Caco-2 (cell line): ENCODE measurements at places on chromosomes 7 and 10. TPM values are rescaled to one million over a fixed set of nuclear protein-coding genes. Genes with fewer than 3 reads are reported as not detected.
A peak's percentile ranks its signal among the peaks of the same experiment; 100 is the strongest.

MAT1A gene
- 3.2 and 3.4 TPM in 2 replicates for total RNA-seq

PTTG1IP2 gene
- total RNA-seq: not detected in 2 replicates

- no peaks in the 10 kb centered on the region for H3K27me3 ChIP-seq
- H3K4me3 ChIP-seq: no peak overlapping the region
- H3K27ac ChIP-seq: no peak overlapping the region
- DNase-seq: no peak
- H3K36me3 ChIP-seq: no peaks in the 10 kb centered on the region
Observed at GRCh38 chr10:35780970-35781642, 139.0 kb upstream of the FZD8 start.

UFSP1 gene
- 4.6 and 5.3 TPM in 2 replicates for total RNA-seq

PRKRIP1 gene
- 34.2 and 35.2 TPM in 2 replicates for total RNA-seq

OGA gene
- total RNA-seq: 76.9 and 84.3 TPM in 2 replicates

GRCh38 chr10:24133835-24134234, 75.1 kb upstream of the KIAA1217 start:
- H3K4me3 ChIP-seq: no peak overlapping the region
- no peaks in the 10 kb centered on the region for H3K36me3 ChIP-seq
- H3K4me1 ChIP-seq: no peaks in the 10 kb centered on the region
- no peak overlapping the region for H3K27ac ChIP-seq

- no peak for DNase-seq
- H3K27ac ChIP-seq: no peak overlapping the region
- H3K36me3 ChIP-seq: no peaks in the 10 kb centered on the region
- H3K27me3 ChIP-seq: peaks cover 2% of the 10 kb centered on the region
- no peak overlapping the region for H3K4me3 ChIP-seq
Observed at GRCh38 chr7:132553031-132553430, 23.2 kb downstream of the PLXNA4 start.

- H3K4me3 ChIP-seq: no peak overlapping the region
- DNase-seq: peak; percentile 68
- no peaks in the 10 kb centered on the region for H3K27me3 ChIP-seq
- peak overlapping the region; percentile 92 for H3K27ac ChIP-seq
Observed at GRCh38 chr10:121579656-121580055, 18.6 kb downstream of the FGFR2 start.

DNA sequence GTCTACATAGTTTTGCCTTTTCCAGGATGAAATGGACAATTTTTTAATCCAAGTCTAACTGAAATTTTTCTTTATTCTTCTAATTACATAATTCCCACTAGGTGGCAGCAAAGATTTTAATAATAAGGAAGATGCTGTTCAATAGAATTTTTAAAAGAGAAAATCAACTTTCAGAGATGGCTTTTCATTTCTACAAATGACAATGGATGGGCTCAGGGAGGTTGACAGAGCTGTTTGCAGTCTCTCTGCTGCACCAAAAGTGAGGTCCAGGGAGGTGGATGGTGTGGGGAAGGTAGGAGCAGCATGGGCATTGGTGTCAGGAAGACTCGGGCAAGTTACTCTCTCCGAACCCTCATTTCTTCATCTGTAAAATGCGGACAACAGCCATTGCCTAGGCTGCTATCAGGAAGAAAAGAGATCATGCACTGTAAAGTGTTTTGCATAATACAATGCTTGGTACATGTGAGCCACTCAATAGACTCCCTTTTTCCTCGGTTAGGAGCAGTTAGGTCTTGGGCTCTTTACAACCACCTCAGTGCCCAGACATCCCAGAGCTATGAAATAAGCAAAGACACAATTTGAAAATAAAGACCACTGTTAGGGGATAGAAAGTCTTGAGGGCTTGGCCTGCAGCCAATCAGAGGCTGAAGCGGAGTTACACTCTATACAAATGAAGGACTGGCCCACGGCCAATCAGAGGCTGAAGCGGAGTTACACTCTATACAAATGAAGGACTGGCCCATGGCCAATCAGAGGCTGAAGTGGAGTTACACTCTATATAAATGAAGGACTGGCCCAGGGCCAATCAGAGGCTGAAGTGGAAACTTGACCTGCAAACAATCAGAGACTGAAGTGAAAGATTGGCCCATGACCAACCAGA, 107.1 kb downstream of the ABLIM1 start:
- H3K4me3 ChIP-seq: no peak overlapping the region
- DNase-seq: no peak
- H3K27ac ChIP-seq: no peak overlapping the region
- no peaks in the 10 kb centered on the region for H3K36me3 ChIP-seq
- no peaks in the 10 kb centered on the region for H3K27me3 ChIP-seq
- no peaks in the 10 kb centered on the region for H3K4me1 ChIP-seq

DYNC1I1 gene
- 6.8 and 8.3 TPM in 2 replicates for total RNA-seq

TTYH3 gene
- total RNA-seq: 57.3 and 58.6 TPM in 2 replicates

- no peaks in the 10 kb centered on the region for H3K36me3 ChIP-seq
- no peaks in the 10 kb centered on the region for H3K27me3 ChIP-seq
- H3K27ac ChIP-seq: no peak overlapping the region
- no peak overlapping the region for H3K4me3 ChIP-seq
- DNase-seq: no peak
Observed at GRCh38 chr10:49558190-49558589, 19.3 kb upstream of the ERCC6 start.

- no peak overlapping the region for H3K4me3 ChIP-seq
- no peak overlapping the region for H3K27ac ChIP-seq
- no peaks in the 10 kb centered on the region for H3K27me3 ChIP-seq
Observed at GRCh38 chr7:105151152-105151551, 137.1 kb downstream of the KMT2E start.

CNNM1 gene
- total RNA-seq: not detected in 2 replicates

GRCh38 chr7:138195151-138195571, 118.9 kb downstream of the AKR1D1 start:
- H3K4me3 ChIP-seq: no peak overlapping the region
- H3K27ac ChIP-seq: no peak overlapping the region
- no peaks in the 10 kb centered on the region for H3K27me3 ChIP-seq
- H3K36me3 ChIP-seq: no peaks in the 10 kb centered on the region
- no peak for DNase-seq

DNA sequence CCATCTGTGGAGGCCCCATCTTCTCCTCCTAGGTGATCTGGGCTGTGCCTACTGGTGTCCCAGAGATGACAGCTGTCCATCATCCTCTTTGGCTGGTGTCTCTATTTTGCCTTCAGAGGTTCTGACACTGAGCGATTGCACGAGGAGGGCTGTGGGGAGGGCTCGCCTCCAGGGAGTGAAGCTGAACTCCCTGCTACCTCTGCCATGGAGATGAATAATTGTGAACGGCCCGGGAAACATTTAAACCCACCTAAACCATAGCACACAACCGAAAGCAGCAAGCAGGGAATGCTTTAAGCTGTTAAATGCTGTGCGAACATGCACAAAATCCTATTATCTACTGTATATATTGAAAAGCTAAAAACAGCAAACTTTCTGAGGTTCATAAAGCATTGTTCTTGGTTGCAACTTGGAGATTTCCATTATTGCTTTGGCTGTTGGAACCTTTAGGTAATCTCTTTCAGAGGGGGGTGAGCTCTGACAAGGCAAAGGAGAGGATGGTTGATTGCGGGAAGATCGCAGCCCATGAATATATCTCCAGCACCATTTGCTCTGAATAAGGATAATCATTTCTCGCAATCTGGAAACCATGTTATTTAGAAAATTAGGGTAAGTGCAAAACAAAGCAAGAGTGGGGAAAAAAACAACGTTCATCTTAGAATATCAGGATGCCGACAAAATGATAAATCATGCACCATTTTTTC, 507.6 kb downstream of the GALNT17 start:
- H3K4me1 ChIP-seq: no peaks in the 10 kb centered on the region
- no peak for DNase-seq
- H3K36me3 ChIP-seq: no peaks in the 10 kb centered on the region
- no peak overlapping the region for H3K27ac ChIP-seq
- no peak overlapping the region for H3K4me3 ChIP-seq

GRCh38 chr7:14158111-14158510, 168.6 kb upstream of the ETV1 start:
- H3K36me3 ChIP-seq: no peaks in the 10 kb centered on the region
- no peak overlapping the region for H3K27ac ChIP-seq
- DNase-seq: no peak

- H3K27me3 ChIP-seq: no peaks in the 10 kb centered on the region
- H3K4me3 ChIP-seq: no peak overlapping the region
- DNase-seq: no peak
Observed at GRCh38 chr7:143205560-143206293, 16.1 kb upstream of the TAS2R40 start.

- H3K27me3 ChIP-seq: no peaks in the 10 kb centered on the region
- no peak overlapping the region for H3K27ac ChIP-seq
- peaks cover 25% of the 10 kb centered on the region for H3K4me1 ChIP-seq
- H3K4me3 ChIP-seq: no peak overlapping the region
- no peak for DNase-seq
- H3K36me3 ChIP-seq: no peaks in the 10 kb centered on the region
Observed at GRCh38 chr7:88391247-88391646, 84.6 kb upstream of the STEAP4 start.

GRCh38 chr10:119466655-119467054, 75.9 kb downstream of the RGS10 start:
- H3K27me3 ChIP-seq: no peaks in the 10 kb centered on the region
- H3K27ac ChIP-seq: no peak overlapping the region
- no peaks in the 10 kb centered on the region for H3K36me3 ChIP-seq
- H3K4me3 ChIP-seq: no peak overlapping the region
- peaks cover 8% of the 10 kb centered on the region; the same call in 1 of the 2 replicates for H3K4me1 ChIP-seq

GRCh38 chr7:147721962-147722830, 868.4 kb upstream of the C7orf33 start:
- no peak overlapping the region for H3K27ac ChIP-seq
- no peaks in the 10 kb centered on the region for H3K36me3 ChIP-seq
- H3K27me3 ChIP-seq: no peaks in the 10 kb centered on the region
- H3K4me1 ChIP-seq: no peaks in the 10 kb centered on the region
- H3K4me3 ChIP-seq: no peak overlapping the region

CDC14C gene
- total RNA-seq: not detected in 2 replicates

GRCh38 chr10:132410779-132411532, 14.0 kb downstream of the PWWP2B start:
- DNase-seq: no peak
- peaks cover 6% of the 10 kb centered on the region for H3K36me3 ChIP-seq
- no peak overlapping the region for H3K4me3 ChIP-seq
- H3K27me3 ChIP-seq: no peaks in the 10 kb centered on the region

ASIC3 gene
- total RNA-seq: 0.70 and 1.1 TPM in 2 replicates

DNA sequence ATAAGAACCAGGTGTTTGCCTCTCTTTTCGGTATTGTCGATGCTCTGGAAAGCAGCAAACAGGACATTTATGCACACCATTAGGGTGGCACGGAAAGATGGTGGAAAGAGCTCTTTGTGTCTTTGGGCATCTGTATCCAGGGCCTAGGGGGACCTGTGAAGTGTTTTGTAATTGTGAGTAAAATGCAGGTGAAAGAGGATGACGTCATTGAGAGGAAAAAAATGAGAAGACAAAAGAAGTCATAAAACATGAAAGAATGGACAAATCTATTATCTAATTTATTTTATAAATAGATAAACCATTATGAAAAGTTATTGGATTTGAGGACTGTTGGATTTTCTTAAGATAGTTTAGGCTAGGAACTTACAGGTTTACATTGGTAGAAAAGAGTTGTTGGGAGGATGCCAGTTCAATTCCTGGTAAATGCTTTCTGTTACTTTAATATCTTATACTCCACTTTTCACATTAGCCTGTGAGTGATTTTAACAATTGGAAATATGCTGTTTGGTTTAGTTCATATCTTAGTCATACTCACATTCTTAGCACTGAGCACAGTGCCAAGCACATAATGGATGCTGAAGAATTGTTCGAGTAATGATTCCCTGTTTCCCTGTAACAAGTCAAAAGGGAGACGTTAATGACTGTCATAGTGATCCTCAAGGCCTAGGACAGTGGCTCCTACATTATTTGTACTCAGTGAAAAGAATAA, 62.6 kb downstream of the EXOC4 start:
- no peak overlapping the region for H3K27ac ChIP-seq
- H3K36me3 ChIP-seq: no peaks in the 10 kb centered on the region
- H3K4me1 ChIP-seq: no peaks in the 10 kb centered on the region
- H3K27me3 ChIP-seq: no peaks in the 10 kb centered on the region

DNA sequence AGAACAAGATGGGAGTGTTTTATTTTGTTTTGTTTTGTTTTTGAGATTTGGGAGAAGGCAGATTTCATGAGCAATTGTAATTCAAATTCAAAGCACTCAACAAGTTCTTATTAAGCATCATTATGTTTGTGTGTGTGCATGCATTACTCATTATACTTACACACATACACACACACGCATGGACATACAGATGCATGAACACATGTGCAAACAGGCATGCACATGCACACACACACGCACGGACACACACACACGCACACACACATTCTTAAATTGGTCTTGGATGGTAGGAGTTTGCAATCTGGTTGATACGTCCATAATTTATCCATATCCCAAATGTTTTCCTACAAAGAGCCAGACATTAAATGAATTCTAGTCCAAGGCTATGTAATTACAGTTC, 702.8 kb downstream of the INHBA start:
- no peaks in the 10 kb centered on the region for H3K36me3 ChIP-seq
- DNase-seq: no peak
- no peaks in the 10 kb centered on the region for H3K27me3 ChIP-seq
- no peak overlapping the region for H3K27ac ChIP-seq
- no peak overlapping the region for H3K4me3 ChIP-seq

FAM237B gene
- total RNA-seq: not detected in 2 replicates

DNA sequence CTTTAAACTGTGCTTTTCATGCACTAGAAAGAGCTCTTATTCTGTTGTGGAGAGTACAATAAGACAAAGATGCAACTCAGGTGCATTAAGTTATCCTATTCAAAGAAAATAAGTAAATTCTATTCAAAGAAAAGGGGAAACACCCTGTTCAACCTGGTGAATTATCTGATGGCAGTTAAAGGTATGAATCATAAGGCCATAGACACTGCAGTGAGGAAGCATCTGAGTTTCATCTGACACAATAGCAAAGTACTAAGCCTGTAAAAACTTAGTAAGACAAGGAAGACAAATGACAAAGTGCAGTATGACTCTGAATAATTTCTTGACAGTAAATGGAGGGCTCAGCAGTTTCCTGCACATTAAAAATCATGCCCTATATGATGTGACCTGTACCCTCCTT, 91.0 kb upstream of the LRRTM3 start:
- no peaks in the 10 kb centered on the region for H3K4me1 ChIP-seq
- no peaks in the 10 kb centered on the region for H3K27me3 ChIP-seq
- H3K27ac ChIP-seq: no peak overlapping the region

ANKRD22 gene
- not detected in 2 replicates for total RNA-seq

DNA sequence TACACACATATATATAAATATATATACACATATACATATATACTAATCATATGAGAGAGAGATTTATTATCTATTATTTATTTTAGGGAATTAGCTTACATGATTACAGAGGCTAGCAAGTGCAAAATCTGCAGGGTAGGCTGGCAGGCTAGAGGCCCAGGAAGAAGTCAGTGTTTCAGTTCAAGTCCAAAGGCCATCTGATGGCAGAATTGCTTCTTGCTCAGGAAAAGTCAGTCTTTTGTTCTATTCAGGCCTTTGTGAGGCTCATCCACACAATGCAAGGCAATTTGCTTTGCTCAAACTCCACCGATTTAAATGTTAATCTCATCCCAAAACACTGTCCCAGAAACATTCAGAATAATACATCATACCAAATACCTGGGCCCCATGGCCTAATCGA, 2.6 kb upstream of the C10orf120 start:
- no peaks in the 10 kb centered on the region for H3K4me1 ChIP-seq
- DNase-seq: no peak
- H3K4me3 ChIP-seq: no peak overlapping the region
- no peak overlapping the region for H3K27ac ChIP-seq
- H3K27me3 ChIP-seq: no peaks in the 10 kb centered on the region
- H3K36me3 ChIP-seq: no peaks in the 10 kb centered on the region

- peaks cover 10% of the 10 kb centered on the region for H3K4me1 ChIP-seq
- no peak overlapping the region for H3K27ac ChIP-seq
- H3K27me3 ChIP-seq: no peaks in the 10 kb centered on the region
- no peaks in the 10 kb centered on the region for H3K36me3 ChIP-seq
- DNase-seq: no peak
Observed at GRCh38 chr7:117389871-117390270, 37.4 kb downstream of the ASZ1 start.
